ENCODE measurements at places on chromosomes 7 and 10. TPM values are rescaled to one million over a fixed set of nuclear protein-coding genes. Genes with fewer than 3 reads are reported as not detected.

PIP gene
- total RNA-seq, result not detected

FZD8 gene
- 8.0 TPM for total RNA-seq

CTAGE4 gene
- total RNA-seq, result not detected

PRSS1 gene
- total RNA-seq, result not detected

RPEL1 gene
- 0.26 TPM for total RNA-seq

NPTX2 gene
- total RNA-seq, result 5.1 TPM

CUZD1 gene
- total RNA-seq, result not detected

PRPS1L1 gene
- not detected for total RNA-seq

THAP5 gene
- total RNA-seq, result 21.0 TPM

POP7 gene
- 26.3 TPM for total RNA-seq

FXYD4 gene
- not detected for total RNA-seq

DNA sequence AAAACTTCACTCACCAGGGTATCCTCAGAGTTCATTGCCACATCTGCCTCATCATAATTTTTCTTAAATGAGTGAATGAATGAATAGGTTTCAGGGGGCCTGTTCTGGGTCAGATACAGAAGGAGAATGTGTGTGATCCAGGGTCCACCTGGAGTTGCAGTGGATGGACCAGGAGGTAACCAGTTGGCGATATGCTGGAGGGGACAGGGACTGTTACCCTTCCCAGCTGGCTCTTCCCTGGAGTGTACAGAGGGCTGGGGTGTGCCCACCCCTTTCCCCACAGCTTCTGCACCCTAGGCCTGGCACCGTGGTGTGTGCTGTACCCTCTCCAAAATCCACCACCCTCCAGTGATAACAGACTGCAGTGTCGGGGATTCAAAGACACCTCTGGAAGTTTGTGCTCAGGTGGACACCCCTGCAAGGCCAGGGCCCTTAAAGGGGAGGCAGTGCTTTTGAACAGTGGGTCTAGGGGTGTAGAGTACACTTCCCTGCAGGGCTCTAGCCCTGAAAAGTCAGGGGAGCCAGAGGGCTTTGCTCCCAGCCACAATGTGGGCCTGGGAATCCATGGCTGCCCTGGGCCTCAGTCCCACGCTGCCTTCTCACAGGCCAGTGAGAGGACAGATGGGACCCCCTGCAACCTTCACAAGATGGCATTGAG is 134.4 kb upstream of the UNC5B start:
- DNase-seq, result no peak

GRCh38 chr7:148898845-148899484 is 14.9 kb upstream of the EZH2 start:
- no peak for DNase-seq

- no peak for DNase-seq
Observed at GRCh38 chr10:129926066-129927055, 37.7 kb downstream of the EBF3 start.

- no peak for DNase-seq
Observed at GRCh38 chr10:122878799-122879338, 512 bp downstream of the FAM24B start.

DNA sequence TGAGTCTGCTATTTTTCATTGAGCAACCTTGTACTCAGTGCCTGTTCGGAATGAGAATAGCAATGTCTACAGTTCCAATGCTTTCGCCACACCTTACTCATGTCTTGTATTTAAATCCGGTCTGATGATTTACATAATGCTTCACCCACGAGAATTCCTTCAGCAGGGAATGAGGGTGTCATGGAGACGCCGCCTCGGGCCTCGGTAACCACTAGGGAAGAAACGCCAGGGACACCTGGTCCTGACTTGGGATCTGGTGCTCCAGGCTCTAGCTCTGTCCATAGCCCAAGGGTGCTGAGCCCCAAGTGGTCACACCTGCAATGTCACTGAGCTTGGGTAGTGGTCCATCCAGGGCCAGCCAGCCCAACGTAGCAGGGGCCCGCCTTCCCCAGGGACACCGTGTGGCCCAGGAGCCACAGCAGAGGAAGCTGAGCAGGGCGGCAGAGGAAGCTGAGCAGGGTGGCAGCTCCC is 37.4 kb downstream of the PRKAG2 start:
- no peak for DNase-seq

GRCh38 chr7:16357921-16358320 is 63.4 kb downstream of the CRPPA start:
- DNase-seq, result no peak

DNA sequence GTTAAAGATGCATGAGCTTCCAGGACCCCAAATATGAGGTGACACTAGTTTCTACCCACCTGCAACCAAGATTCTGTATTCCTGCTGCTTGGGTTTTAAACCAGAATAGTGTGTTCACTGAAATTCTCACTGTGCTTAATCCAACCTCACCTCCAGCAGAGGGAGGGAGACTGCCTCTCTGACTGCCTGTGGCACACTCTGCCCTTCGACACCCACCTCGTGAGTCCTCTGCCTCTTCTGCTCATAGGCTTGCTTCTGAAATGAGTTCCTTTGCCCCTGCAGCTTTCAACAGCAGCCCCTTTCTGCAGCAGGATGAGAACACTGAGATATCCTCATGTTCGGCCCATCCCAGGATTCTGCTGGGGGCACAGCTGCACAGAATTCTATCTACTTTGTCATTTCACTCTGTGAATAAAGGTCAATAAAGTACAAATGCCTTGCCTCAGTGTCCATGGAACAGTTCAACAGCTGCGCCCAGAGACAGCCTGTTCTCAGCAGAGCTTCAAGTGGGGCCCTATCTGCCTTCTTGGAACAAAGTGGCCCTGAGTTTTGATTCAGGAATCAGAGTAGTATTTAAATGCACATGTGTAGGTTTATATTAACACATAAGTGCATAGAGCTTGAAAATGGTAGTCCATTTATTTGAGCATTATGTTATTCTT is 632.5 kb downstream of the TNS3 start:
- DNase-seq, result no peak

DNA sequence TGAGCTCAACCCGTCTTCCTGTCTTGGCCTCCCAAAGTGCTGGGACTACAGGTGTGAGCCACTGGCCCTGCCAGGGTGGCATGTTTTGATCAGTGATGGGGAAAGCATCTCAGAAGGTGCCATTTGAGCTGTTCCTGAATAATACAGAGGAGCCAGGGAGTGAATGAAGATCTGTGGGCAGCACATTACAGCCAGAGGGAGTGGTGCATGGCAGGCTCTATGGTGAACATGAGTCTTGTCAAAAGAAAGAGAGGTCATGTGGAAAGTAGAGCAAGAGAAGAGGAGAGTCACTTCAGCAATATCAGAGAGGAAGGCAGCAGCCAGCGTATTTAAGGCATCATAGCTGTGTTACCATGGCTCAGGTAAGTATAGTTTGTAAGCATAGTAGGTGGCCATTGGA is 275.7 kb upstream of the LRGUK start:
- DNase-seq, result no peak

DNA sequence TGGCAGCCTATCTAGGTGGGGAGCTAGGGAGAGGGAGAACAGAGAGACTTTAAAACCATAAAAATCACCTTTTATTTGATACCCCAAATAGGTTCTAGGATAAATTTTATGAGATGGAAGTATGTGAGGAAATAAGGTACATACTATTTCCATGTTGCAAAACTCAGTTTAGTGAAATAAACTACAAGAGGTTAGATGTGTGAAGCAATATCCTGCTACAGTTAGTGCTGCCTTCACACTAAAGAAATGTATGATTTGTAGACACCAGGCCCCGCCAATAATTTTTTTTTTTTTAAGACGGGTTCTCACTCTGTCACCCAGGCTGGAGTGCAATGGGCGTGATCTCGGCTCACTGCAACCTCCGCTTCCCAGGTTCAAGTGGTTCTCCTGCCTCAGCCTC is 34.4 kb upstream of the RSBN1L start:
- no peak for DNase-seq

DNA sequence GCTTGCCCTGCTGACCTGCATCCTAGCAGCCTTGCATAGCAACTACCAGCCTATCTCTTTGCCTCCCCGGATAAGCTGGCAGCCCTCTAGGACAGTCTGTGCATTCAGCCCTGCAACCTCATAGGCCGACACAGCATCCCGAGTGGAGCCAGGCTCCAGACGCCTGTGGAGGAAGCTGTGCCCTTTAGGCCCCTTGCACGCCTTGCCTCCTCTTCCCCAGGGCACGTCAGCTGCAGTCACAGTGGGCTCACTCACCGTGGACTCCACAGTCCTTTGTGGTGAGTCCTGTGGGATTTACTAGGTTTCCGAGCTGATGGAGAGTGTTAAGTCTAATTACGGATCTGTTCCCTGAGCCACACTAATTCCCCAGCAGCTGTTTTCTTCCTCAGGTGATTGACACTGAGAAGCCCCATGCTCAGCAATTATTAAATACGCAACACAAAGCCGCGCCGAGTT is 540.0 kb downstream of the TCERG1L start:
- no peak for DNase-seq

- DNase-seq, result no peak
Observed at GRCh38 chr7:26543340-26543739, 251.7 kb downstream of the SNX10 start.

DNA sequence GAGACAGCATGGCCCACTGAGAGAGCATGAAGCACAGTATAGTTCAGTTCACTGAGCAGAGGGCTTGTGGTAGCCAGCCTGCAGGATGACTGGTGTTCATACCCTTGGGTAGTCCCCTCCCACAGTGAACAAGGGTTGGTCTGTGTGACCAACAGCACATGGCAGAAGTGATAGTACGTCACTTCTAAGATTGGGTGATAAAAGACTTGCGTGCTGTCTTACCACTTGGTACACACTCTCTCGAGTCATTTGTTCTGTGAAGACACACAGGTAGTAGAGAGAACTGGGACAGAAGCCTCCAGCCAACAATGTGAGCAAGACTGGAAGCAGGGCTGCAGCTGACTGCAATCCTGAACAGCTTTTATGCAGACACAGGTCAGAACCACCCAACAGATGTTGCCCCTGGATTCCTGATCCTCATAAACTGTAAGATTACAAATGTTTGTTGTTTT is 14.6 kb downstream of the EPC1 start:
- DNase-seq, result no peak

DNA sequence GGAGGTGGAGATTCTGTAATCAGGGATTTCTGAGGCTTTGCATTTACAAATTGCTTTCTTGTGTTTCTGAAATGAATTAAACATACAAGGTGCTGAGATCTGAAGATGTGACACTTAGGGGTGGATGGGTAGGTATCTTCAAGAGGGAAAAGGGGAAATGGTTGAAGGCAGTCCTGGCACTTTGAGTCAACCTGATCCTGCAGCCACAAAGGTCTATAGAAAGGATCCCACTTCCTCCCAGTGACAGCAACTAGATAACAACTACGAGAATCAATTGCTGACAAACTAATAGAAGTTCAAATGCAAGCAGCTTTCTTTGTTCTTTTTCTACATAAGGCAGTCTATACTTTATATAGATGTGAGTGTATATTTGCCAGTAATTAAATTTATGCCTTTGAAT is 553.3 kb downstream of the MDFIC start:
- DNase-seq, result no peak

- DNase-seq, result no peak
Observed at GRCh38 chr10:106609470-106610266, 554.8 kb downstream of the SORCS1 start.

- no peak for DNase-seq
Observed at GRCh38 chr10:62831346-62831745, 15.2 kb upstream of the EGR2 start.

DNA sequence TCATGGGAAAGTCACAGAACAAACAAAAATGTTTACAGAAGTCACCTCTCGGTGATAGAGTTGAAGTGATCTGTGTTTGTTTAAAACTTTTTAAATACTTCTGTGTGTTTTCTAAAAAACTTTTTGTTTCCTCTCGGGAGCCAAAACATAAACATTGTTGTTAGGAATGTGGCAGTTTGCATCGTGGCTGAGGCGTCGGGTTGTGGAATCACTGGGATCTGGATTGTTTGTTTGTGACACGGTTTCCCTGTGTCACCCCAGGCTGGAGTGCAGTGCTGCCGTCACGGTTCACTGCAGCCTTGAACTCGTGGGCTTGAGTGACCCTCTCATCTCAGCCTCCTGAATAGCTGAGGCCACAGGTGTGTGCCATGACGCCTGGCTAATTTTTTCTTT is 29.0 kb upstream of the SUN1 start:
- DNase-seq, result no peak

GRCh38 chr10:109393425-109393824 is 529.9 kb downstream of the XPNPEP1 start:
- DNase-seq, result no peak

DNA sequence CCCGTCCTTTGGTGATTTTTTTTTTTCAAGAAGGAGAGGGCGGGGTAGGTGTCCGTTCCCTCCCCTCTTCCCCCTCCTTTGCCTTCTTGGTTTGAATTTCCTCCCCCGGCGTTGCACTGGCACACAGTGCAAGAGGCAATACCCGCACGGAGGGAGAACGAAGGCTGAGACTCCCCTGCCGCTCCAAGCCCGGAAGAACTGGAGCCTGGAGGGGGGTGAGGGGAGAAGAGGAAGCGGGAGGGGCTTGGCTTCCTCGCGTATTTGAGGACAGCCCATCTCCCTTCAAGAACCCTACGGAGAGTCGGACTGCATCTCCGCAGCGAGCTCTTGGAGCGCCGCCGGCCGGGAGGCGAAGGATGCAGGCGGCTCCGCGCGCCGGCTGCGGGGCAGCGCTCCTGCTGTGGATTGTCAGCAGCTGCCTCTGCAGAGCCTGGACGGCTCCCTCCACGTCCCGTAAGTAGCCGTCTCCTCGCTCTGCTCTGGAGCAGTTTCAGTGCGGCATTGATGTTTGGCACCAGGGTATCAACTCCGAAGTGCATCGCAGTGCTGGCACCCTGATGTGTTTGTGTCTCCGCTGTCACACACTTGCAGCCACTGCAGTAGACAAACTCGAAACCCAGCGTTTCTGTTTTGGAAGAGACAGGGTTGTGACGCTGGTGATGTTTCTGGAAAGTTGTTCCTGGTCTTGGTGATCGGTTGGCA is at the start of gene CNTNAP2:
TSS of gene CNTNAP2 (plus strand) at position 281 of the 702 bp plus-strand sequence. CDS start at position 357, 76 bp downstream.
- DNase-seq, result no peak

DNA sequence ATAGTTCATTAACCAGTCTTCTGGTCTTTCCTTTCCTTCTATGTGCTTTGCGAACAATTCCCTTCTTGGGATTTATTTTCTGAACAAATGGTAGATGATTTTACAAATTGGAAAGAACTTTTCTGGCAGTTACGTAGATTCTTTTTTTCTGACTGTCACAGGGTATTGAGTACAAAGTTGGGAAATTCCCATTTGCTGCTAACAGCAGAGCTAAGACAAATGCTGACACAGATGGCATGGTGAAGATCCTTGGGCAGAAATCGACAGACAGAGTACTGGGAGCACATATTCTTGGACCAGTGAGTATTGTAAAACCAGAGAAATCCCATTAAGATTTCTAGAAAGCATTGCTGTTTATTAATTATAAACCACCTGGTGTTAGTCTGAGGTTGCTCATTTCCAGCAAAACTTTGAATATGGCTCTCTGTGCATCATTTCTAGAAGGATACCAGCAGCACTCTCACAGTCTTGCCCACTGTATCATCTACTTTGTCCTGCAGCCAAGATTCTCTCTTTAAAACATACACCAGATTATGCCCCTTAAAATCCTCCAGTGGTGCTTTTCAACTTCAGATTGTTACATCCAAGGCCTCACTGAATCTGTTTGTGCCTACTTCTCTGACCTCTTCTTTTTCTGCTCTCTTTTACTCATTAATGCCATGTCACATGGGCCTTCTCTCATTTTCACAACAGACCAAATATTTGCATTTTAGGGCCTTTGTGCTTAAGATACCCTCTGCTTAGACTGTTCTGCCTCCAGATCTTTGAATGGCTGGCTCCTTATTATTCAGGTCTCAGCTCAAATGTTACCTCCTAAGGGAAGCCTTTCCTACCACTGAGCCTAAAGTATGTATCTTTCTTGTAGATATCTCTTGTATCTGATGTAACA is 27.0 kb downstream of the DLD start:
- no peak for DNase-seq
